ENCODE measurements at places on chromosomes 13 and 19.

DNA sequence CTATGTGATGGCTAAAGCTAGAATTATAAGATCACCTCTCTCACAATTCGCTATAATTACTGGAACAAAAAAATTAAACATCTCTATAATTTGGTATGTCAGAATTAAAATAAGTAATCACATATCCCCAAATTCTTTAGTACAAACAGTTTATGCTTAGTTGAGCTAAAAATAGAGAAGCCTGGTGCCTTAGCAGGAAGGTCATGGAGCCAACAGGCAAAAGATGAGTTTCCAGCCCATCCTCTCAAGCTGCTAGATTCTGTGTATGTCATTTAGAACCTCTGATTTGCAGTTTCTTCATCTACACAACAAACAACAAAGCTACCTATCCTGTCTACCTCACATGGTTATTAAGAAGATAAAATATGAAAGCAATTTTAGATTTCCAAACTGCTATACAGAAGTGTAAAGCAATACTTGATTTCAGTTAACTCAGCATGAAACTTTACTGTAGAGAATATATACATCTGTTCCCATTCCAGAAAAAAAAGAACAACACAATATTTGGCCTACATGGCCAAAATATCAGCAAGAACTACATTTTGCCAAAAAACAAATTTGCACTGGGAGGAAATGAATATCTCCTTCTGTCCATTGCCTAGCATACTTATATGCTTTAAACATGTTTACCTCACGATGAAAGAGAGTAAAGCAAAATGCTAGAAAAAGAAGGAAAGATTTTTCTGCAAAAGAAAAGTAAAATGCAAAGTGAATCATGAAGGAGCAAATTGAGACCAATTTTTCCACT lies 294.0 kb upstream of the MIR17HG start:
- DNase-seq, result no peak

GRCh38 chr13:24882665-24883064 lies 118.7 kb downstream of the RNF17 start:
- no peak for DNase-seq

- DNase-seq, result no peak
Measured at GRCh38 chr19:5679289-5680083, 830 bp downstream of the MICOS13 start.

DNA sequence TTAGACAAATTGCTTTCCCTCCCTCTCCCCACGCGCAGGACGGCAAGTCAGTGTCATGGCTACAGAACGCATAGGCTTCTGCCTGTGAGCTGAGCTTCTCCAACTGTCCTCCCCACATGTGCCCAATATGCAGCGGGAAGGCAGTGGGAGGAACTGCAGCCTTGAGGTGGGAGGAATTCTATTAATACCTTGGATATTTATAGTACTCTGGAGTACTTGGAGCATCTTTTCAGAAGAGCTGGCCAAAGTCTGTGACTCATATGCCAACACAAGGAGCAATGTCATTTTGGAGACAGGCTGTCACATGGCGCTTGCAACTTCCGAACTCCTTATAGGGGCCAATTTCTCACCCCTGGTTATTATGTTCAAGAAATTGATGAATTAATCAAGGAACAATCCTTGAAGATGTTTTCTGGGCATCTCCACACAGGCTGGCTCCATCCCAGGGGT lies 245.0 kb upstream of the SERP2 start:
- no peak for DNase-seq

DNA sequence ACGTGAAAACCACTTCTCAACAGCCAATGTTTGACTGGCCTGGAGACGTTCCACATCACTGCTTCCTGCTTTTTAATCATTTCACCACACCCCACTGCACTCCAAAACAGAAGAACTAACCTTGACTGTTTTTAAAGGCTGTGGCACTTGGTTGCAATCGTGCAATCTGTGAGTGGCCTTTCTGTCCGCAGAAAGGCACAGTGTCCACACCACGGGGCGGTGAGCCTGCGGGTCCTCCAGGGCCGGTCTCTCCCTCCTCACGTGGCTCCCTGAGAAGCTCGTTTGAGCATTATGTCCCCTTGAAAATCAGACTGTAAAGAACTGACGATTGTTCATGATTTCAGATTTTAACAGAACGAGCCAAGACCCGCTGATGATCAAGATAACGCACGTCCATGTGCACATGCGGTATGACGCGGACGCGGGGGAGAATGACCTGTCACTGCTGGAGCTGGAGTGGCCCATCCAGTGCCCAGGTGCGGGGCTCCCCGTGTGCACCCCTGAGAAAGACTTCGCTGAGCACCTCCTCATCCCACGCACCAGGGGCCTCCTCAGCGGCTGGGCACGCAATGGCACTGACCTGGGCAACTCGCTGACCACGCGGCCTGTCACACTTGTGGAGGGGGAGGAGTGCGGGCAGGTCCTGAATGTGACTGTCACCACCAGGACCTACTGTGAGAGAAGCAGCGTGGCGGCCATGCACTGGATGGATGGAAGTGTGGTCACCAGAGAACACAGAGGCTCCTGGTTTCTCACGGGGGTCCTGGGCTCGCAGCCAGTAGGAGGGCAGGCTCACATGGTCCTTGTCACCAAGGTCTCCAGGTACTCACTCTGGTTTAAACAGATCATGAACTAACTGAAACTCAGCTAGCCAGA lies 13.0 kb downstream of the PROZ start:
- no peak for DNase-seq

GRCh38 chr13:106918557-106918860 lies 350.6 kb upstream of the ARGLU1 start:
- no peak for DNase-seq

Data from T-helper 17 cell (primary cell).